Umbilical cord (tissue), 2 donors: ENCODE measurements at places on chromosomes 5 and 9. TPM values are rescaled to one million over a fixed set of nuclear protein-coding genes. Genes with fewer than 3 reads are reported as not detected.

SLC1A3 gene
- total RNA-seq: 22.9 TPM

ZNF658 gene
- total RNA-seq: 7.0 TPM

TAF1L gene
- 4.3 TPM for total RNA-seq

WNK2 gene
- 10.4 TPM for total RNA-seq

MED7 gene
- 10.4 TPM for total RNA-seq

OSMR gene
- 66.9 TPM for total RNA-seq

TRPM6 gene
- total RNA-seq: 1.4 TPM

C1QTNF2 gene
- total RNA-seq: not detected

GPSM1 gene
- 46.5 TPM for total RNA-seq

IFNA2 gene
- total RNA-seq: 5.8 TPM

TMEM252 gene
- total RNA-seq: 0.96 TPM

GBGT1 gene
- 18.3 TPM for total RNA-seq

ARSB gene
- 24.6 TPM for total RNA-seq

GABRA1 gene
- total RNA-seq: 2.9 TPM

IL9 gene
- not detected for total RNA-seq

- DNase-seq: no peak
Observed at GRCh38 chr9:78954286-78954685, 617.5 kb upstream of the TLE4 start.

- no peak for DNase-seq
Observed at GRCh38 chr9:86546712-86547111, 192.5 kb upstream of the TUT7 start.

DNA sequence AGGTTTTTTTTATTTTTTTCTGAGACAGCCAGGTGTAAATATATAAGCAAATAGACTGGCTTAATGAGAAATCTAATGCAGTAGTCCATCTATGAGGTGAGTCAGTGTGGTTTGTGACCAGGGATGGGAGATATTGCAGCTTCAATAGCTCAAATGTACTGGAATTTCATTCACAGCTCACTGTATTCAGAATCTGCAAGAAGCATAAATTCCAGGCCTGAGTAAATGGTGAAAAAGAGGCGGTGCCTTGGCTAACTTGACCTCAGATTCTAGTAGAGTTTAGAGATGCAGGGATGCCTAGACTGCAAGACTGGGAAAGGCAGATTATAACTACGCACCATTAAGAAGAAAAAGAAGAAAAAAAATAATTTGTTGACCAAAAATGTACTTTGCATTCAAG is 151.9 kb upstream of the SMC2 start:
- DNase-seq: no peak

DNA sequence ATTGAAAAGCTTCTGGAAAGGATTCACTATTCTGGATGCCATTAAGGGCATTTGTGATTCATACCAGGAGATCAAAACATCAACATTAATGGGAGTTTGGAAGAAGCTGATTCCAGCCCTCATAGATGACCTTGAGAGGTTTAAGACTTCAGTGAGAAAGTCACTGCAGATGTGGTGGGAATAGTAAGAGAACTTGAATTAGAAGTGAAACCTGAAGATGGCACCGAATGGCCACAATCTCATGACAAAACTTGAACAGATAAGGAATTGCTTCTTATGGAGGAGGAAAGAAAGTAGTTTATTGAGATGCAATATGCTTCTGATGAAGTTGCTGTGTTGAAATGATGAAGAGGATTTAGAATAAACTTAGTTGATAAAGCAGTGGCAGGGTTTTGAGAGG is 254.6 kb upstream of the SLC24A2 start:
- no peak for DNase-seq

DNA sequence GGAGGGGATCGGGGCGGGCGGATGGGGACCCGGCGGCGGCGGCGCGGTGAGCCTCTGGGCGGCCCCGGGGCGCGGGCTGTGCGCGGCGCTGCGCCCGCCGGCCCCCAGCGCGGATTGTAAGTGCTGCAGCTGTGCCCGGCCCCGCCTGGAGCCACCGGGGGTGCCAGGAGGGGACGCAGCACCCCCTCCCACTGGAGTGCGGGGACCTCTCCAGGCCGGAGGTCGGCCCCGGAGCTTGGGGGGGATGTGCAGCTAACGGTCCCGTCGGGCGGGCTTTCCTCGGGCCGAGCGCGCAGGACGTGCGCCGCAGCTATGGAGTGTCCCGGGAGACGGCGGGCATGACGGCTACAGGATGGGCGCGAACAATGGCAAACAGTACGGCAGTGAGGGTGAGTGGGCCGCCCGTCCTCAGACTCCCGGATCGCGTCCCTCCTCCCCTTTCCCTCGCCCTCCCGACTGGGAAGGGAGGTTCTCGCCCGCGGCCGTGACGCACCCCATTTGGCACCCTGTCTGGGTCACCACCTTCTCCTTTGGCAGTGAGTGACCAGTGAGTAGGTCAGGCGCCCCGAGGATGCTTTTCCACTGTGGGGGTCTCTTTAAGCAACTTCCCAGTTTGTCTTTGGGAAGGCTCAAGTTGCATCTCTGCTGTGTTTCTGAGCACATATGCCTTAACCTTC is 483 bp downstream of the FBXL7 start:
- DNase-seq: peak; percentile 61

DNA sequence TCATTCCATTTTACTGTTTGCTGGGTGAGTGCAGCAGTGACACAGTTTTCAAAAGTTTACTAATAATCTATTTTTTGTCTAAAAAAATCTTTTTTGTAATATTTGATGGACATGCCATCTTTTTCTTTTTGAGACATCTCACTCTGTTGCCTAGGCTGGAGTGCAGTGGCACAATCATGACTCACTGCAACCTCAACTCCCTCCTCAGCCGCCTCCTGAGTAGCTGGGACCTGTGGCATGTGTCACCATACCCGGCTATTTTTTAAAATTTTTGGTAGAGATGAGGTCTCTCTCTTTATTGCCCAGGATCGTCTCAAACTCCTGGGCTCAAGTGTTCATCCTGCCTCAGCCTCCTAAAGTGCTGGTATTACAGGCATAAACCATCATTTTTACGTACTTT is 86.0 kb downstream of the KDM4C start:
- no peak for DNase-seq

GRCh38 chr5:139676951-139677735 is 29.0 kb downstream of the CXXC5 start:
- no peak for DNase-seq

DNA sequence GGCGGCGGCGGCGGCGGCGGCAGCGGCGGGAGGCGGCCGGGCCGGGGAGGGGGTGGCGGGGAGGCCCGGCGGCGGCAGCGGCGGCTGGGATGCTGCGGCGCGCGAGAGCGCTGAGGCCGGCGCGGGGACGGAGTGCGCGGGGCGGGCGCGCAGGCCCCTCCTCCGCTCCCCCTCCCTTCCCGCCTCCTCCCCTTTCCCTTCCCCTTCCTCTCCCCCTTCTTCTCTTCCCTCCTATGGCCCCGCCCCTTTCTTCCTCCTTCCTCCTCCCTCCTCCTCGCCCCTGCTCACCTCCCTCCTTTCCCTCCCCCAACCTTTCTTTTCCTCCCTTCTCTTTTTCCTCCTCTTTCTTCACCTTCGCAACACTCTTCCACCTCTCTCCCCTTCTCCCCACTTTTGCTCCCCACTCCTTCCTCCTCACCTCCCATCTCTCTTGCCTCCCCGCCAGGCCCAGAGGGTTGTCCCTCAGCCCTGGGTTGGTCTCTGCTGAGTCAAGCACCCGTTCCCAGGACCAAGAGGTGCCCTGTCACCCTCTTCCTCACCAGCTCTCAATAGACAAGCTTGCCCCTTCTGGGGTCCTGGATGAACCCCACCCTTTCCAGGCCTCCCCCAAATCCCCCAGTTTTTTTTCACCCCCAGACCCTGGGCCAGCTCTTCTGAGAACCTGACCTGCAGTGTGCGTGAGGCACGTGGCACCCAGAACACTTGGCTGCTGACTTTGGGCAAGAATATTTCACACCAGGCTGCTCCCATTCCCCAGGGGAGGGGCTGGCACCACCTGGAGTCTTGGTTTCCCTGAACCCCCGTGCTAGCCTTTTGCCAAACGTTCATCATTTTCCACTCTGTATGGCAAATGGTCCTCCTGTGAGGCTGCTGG is at the start of gene SEMA4D:
Gene SEMA4D, minus strand, starts transcription at position 136 of the 874 bp plus-strand sequence. CDS start 92,657 bp downstream, outside the sequence.
- DNase-seq: peak; percentile 80

DNA sequence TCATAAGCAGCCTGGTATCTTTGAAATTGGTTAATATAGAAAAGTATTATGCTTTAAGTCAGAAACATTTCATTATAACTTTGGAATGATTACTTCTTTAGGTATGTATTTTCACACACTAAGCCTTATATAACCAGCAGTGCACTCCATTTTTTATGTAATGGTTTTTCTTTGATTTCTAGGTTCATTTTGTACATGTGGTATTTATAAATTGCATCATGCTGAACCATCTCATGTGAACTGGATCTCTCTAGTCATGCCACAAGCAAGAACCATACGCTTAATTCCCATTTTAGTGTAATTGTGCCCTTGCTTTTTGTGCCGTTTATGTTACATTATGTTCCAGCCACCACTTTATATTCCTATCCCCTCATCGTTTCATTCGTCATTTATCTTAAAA is 38.6 kb upstream of the SRP19 start:
- DNase-seq: no peak

- no peak for DNase-seq
Observed at GRCh38 chr5:167798448-167798847, 493.0 kb upstream of the WWC1 start.

GRCh38 chr9:136742591-136743391 is at the start of gene LCN10:
Gene LCN10, minus strand, starts transcription at chr9:136742940. Its CDS starts 37 bp downstream, at chr9:136742903.
- no peak for DNase-seq

DNA sequence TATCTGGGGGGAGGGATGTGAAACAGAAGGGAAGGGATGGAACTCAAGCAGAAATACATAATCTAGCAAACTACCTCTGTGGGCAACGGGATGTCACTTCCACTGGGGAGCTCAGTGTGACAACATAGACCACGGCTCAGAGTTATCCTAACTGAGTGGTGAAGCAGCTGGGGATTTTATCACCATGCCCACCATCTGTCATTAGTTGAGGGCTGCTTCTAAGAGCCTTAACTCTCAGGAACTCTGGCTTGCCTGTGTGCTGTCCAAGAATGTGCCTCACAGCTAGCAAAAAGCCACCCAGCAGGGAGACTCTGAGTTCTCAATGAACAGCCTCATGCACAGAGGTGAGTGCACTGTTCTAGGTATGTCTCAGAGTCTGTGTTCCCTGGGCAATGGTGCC is 90.6 kb upstream of the CXCL14 start:
- DNase-seq: no peak

DNA sequence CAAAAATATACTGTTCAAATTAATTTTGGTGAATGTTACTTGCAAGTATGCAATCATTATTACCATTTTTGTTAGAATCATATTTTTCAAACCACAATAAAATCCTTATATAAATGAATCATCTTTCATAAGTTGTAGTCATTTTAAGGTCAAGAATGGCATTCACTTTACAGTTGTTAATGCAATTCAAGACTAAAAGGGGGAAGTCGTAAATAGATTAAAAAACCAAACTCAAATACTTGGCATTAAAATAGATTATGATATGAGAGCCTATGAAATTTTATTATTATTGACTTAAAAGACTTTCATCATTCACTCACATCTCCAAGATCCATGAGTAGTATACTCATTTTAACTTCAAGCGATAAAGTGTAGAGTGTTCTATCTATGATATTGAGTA is 11.6 kb downstream of the CDH9 start:
- no peak for DNase-seq

GRCh38 chr9:137506274-137506673 is 43.9 kb downstream of the PNPLA7 start:
- no peak for DNase-seq

- DNase-seq: no peak
Observed at GRCh38 chr5:169904508-169904907, 75.8 kb downstream of the INSYN2B start.

- DNase-seq: no peak
Observed at GRCh38 chr5:126866851-126867636, 90.1 kb downstream of the LMNB1 start.

- no peak for DNase-seq
Observed at GRCh38 chr5:95148453-95148852, 136.4 kb downstream of the MCTP1 start.

GRCh38 chr5:156137071-156137869 is 189.7 kb upstream of the SGCD start:
- DNase-seq: peak; percentile 53

GRCh38 chr9:26756881-26757280 is 135.7 kb downstream of the CAAP1 start:
- no peak for DNase-seq

- DNase-seq: peak; percentile 17
Observed at GRCh38 chr5:41637424-41637823, 127.0 kb upstream of the PLCXD3 start.

- no peak for DNase-seq
Observed at GRCh38 chr5:169103586-169104181, 197.3 kb downstream of the SLIT3 start.

DNA sequence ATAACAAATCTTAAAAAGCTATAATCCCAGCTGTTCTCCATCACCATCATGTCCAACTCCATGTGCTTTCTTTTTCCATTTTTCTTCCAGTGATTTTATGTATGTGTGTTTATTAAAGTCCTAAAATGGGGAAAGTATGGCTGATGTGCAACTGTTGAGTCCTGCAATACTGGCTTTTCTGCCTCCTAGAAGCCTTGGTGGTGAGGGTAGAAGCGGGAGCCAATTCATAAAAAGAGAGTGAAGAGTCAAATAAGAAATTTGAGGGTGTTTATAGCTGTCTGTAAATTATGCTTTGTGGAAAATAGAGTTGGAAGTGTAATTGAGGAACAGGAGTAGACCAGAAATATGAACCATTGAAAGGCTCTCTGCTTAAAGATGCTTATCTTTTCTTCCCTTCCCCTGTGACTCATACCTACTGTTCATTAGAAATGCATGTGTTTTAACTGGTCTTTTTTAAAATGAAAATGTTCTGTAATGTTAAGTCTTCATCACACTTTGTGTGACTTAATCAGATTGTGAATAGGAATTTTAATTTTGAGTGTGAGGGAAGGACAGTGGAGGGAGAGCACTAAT is 80.1 kb downstream of the ZCCHC7 start:
- peak; percentile 31 for DNase-seq

- no peak for DNase-seq
Observed at GRCh38 chr5:100799166-100799565, 103.9 kb downstream of the ST8SIA4 start.

GRCh38 chr9:115114546-115114945 is 3.4 kb downstream of the TNC start:
- DNase-seq: no peak

DNA sequence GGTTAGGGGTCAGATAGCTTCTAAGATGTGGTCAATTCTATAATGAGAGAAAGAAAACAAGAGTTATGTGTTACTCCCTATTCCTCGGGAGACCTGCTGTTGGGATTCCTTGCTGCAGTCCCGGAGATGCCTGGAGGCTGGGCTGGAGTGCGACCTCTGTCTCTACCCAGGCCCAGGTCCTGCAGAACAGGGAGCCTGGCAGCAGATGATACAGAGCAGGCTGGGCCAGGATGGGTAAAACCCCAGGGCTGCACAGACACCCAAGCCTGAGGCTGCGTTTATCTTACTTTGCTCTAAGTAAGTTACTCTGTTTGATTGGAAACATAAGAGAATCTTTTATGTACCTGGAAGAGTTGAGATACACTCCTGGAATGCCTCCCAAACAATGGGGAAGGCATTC is 26.9 kb upstream of the FAM120AOS start:
- no peak for DNase-seq

GRCh38 chr5:17666726-17667235 is 32.5 kb downstream of the TAF11L14 start:
- DNase-seq: no peak

GRCh38 chr9:132552041-132552440 is 30.4 kb upstream of the BARHL1 start:
- no peak for DNase-seq
